NCI-H1092 (cell line): ENCODE measurements at places on chromosomes 4 and X.

- no peak for DNase-seq
Measured at GRCh38 chr4:31803526-31804195, 1083.5 kb downstream of the PCDH7 start.

DNA sequence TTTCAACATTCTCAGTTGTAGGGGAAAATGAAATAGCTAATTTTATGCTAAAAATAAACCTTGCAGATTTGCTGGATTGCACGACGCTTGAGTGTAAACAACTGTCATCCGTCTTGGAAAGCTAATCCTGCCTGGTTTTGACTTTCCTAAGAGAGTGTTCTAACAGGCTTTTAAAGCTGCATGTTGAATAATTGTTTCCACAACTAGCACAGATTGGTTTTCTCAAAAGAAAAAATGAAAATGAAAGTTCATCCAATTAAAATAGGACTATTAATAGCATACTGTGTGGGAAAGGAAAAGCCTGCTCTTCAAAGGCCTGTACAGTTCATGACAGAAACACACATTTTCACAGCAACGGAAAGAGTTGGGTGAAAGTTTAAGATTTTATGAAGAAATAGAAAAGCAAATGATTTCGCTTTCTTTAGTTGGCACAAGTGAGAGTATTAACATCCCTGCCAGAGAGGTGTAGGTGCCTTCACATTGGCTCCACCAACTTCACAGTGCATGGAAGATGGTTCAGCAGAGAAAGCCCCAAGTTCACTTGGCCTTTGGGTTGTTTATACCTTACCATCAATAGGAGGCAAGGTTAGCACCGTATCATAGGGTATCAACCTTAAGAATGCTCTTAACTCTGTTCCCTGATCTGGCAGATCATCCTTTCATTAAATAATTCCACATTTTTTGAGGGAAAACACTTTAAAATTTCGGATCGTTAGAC, 140.0 kb upstream of the GUCY1A1 start:
- DNase-seq = no peak

- DNase-seq = no peak
Measured at GRCh38 chr4:106587558-106587957, 219.0 kb upstream of the GIMD1 start.

DNA sequence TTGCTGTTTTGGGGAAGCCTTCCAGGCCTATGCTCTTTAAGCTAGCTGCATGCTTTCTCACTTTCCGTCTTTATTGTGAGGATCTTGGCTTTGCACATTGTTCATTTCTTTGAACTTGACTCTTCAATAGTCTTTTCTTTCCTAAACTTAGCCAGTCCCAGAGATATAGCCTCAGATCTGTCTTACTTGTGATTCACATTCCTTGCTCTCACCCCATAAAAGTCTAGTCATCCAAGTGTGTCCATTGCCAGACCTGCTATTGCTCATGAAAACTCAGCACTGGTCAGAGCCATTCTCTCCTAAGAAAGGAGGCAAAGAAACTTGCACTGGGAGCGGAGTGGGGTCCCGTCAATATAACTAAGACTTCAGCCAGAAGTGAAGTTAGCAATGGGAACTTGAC, 275.0 kb upstream of the CTSO start:
- DNase-seq = no peak

DNA sequence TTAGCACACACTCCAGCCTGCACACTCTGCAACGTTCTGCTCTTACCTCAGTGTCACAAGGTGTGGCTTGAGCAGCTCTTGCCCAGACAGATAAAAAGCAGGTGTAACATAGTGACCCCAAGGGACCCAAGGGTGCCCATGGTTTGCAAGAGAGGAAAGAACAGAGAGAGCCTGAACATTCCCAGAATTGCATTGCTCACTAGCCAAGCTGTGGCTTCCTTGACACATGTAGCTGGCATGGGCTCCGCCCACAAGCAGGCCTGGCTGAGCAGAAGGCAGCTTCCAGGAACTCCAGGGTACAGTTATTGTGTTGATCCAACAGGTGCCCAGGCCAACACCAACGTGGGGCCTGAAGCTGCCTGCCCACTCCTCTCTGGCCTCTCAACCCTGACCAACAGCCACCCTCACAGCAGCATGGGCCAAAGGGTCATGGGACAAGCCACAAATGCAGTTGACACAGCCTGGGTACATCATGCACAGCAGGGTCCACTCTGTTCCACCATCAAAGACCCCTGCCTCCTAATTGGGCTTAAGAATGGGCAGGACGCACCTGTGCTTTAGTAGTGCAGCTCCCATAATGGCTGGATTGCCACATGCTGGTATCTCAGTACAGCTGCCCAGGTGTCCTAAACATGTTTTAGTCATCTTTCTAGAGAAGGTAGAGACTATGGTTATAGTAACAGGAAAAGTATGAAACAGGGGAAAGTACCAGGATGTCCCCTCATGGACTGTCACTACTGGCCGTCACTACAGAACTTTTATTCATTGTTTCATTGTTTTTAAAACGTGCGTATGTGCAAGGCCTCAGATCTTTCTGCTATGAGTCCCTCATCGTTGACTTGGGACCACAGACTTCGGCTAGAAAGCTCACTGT, 73.7 kb upstream of the ACSL1 start:
- no peak for DNase-seq

- DNase-seq = no peak
Measured at GRCh38 chr4:67522230-67522629, 23.1 kb downstream of the CENPC start.

DNA sequence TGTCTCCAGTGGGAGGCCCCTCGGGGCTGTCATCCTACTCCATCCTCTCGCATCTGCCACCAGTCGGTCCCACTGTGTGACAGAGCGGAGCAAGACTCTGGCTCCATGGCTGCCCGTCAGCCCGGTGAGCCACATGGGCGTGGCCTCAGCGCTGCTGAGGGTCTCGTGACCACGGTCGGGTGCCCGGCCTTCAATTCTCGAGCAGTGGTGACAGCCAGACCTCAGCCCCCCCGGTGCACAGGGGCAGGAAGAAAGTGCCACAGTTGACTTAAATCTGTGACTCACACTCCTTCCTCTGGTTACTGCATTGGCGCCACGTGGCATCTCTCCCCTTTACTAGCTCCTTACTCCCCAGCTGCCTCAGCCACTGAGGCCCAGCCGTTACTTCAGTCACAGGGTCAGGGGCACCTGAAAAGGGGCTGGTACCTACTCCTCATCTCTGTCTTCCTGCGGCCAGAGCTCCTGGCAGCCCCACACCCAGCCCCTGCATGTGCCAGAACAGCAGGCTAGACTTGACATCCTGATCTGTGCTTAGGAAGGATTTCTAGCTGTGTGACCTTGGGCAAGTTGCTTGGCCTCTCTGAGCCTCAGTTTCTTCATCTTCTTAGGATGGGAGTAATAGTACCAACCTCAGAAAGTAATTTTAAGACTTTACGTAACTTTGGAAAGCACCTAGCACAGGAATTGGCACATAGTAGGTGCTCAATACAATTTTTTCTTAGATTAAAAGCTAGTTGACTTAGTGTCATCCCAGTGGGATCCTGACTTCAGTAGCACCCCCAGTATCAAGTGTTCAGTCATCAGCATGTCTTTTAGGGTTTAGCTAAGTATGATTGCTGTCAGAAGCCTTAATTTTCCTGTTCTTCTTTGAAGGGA, 66.1 kb downstream of the TNIP2 start:
- DNase-seq = no peak

DNA sequence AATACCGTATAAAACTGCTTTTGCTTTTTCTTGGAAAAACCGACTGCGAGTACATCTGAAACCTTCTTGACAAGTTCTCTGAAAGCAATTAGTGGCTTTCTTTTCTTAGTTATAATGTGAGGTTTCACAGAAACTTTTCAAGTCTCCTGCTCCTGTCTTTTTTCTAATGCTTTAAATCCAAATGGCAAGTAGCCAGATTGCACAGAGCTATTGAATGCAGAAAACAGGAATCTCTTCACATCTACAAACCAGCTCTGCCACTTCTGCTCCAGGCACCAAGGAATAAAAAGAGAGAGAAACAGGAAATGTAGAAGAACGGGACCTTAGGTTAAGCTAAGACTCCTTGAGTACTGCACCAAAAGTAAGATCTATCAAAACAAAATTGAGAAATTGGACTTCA, 267.3 kb upstream of the TET2 start:
- DNase-seq = no peak

DNA sequence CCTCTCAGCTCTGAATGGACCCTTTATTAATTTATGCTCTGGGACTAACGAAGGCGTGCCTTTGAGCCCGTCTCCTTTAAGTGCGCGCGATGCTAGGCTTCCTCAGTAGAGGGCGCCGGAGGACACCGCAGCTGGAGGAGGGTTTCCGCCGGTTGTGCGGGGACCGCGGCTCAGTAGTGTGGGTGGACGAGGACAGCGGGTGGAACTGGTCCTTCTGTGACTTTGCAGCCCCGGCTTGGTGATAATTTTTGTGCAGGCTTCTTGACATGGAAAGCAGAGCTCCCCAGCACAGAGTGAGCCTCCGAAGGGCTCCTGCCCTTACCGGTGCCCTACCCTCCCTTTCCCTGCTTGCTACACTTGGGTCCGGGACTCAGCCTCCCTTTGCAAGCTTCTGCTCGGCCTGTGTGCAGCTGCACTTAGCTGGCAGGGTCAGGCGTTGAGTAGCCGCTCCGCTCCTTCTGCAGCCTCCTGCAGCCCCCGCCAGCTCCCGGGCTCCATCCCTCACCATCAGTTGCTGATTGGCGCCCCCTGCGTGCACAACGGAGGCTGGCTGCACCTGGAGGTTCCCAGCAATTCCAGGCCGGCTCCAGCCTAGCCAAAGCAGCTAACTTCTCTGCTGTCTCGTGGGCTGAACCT, 26.8 kb upstream of the BOD1L1 start:
- DNase-seq = peak; percentile 81

- DNase-seq = no peak
Measured at GRCh38 chr4:86014599-86014998, 345.3 kb downstream of the MAPK10 start.

- DNase-seq = no peak
Measured at GRCh38 chrX:1792636-1793035, 177.8 kb downstream of the ASMT start.

GRCh38 chrX:40318076-40318475, 220.3 kb upstream of the BCOR start:
- DNase-seq = no peak

DNA sequence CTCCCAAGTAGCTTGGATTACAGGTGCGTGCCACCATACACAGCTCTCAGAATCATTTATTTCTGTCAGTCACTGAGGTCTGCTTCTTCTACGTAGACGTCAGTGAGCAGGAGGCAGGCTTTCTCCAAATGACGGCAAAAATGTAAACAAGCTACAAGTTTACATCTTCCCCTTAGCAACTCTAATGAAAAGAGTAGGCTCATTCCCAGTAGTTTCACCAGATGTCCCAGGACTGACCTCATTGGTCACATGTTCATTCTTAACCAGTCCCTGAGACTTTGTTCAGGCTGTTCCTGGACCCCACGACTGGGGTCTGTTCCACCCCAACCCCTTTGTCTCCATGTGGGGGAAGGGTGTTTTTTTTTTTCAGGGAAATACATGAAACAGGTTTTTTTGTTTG, 67.1 kb downstream of the TENM3 start:
- DNase-seq = no peak

DNA sequence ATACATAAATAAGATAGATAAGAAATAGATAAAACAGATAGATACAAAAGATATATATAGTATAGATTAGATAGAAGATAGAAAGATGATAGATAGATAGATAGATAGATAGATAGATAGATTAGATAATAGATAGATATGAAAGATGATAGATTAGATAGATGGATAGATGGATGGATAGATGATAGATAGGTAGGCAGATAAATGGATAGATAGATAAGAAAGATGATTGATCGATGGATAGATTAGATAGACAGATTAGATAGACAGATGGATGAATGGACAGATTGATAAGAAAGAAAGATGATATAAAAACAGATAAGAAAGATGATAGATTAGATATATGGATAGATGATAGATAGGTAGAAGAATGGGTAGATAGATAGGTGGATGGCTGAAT, 90.3 kb downstream of the SMIM20 start:
- no peak for DNase-seq

DNA sequence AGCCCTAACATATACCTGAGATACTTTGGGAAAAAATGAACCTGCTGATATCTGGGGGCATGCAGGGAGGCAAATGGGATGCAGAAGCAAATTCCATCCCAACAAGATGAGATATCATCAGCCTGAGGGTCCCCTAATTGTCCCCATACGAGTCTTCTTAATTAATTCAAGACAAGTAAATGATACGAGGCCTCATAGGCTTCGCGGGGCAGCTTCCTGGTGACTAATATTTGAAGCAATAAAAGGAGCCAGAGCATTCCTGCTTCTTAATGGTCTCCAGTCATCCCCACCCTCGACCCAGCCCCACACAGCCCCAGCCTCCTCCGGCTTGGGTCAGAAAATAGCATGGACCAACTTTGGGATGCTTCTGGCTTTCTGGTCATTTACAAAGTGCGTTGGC, 99.6 kb upstream of the MSX1 start:
- no peak for DNase-seq

DNA sequence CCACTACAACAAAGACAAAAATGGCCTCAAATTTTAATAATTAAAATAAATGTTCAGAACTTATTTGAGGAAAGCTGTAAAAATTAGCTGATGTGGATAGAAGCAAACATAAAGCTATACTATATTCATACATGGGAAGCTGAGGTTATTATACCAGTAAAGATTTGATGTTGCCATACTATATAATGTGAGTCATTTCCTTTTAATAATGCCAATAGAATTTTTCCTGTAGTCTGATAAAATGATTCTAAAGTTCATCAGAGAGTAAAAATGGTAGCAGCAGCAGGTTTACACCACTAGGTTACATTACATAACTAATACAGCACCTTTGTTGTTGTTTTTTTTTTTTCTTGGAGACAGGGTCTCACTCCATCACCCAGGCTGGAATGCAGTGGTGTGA, 45.5 kb upstream of the CYP2U1 start:
- no peak for DNase-seq

- no peak for DNase-seq
Measured at GRCh38 chr4:55270481-55270880, 75.6 kb upstream of the SRD5A3 start.

DNA sequence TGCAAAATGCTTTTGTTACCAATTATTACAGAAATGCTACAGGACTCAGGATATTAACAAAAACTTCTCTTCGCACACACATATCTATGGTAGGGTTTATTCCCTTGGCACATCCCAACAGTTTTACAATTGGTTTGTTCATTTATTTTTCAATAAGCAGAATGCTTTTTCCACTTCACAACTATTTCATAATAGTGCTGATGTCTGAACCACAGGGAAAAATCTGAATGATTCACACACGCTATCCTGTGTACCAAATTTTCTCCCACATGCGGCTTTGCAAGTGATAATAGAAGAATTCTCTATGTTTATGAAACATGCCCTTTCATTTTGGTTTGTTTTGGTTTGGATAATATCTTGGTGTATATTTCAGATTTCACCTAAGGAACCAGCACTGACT, 725.7 kb upstream of the TENM3 start:
- DNase-seq = no peak

GRCh38 chr4:53119680-53120079, 246.2 kb downstream of the SCFD2 start:
- no peak for DNase-seq

DNA sequence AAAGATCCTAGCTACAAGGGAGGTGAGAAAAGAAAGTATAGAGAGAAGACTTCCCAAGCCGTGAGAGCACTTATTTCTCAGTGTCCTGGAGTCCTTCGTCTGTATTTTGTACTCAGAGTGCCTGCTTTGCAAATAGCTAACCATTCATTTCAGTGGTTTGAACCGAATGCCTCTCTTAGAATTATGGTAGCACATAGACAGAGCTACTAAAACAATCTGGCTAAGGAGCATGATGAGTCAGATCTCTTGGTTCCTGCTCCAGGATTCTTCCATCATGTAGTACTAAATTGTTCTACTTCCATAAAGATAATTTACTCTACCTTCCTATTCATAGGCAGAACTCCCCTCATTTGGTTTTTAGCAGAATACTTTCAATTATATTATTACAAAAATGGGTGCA, 946.6 kb downstream of the STIM2 start:
- no peak for DNase-seq

GRCh38 chrX:66601522-66601921, 37.4 kb downstream of the EDA2R start:
- DNase-seq = no peak
